ENCODE measurements at places on chromosomes 11 and 22.

- DNase-seq: no peak
Observed at GRCh38 chr11:92495107-92495793, 270.6 kb downstream of the FAT3 start.

DNA sequence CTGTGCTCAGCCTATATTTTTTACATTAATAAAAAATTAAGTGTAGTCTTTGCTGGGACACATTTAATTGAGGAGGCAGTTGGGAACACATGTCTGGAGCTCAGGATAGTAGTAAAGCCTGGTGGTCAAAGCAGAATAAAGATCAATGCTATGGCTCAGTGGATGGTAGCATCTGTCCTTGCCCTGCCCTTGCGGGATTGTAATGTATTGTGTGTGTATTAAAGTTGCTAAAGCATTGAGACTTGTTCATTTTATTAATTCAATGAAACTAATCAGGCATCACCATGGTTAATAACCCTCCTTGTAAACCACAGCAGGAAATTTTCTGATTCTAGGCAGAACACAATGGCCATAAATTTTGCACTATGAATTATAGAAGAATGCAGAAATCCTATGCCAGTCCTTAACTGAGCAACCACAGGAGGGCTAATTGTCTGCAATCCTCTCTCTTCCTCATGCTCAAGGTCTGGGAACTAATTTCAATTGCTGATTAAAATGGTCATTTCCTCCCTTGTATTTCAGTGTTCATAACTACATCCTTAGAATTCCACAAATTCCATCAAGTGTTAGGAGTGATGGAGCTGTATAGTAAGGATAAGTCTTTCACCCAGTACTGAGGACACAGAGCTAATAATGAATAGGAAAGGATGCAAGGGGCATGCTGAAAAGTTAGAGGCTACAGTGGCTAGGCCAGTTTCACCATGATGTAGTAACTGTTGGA lies 403.2 kb upstream of the DDI1 start:
- no peak for DNase-seq

- DNase-seq: no peak
Observed at GRCh38 chr11:65316227-65317024, 1.8 kb downstream of the CDC42EP2 start.

GRCh38 chr11:119472856-119473222 lies 49.9 kb upstream of the THY1 start:
- DNase-seq: no peak

- DNase-seq: no peak
Observed at GRCh38 chr11:62307950-62308349, 9.1 kb upstream of the SCGB1D4 start.

- no peak for DNase-seq
Observed at GRCh38 chr11:30810116-30810515, 224.0 kb upstream of the MPPED2 start.

DNA sequence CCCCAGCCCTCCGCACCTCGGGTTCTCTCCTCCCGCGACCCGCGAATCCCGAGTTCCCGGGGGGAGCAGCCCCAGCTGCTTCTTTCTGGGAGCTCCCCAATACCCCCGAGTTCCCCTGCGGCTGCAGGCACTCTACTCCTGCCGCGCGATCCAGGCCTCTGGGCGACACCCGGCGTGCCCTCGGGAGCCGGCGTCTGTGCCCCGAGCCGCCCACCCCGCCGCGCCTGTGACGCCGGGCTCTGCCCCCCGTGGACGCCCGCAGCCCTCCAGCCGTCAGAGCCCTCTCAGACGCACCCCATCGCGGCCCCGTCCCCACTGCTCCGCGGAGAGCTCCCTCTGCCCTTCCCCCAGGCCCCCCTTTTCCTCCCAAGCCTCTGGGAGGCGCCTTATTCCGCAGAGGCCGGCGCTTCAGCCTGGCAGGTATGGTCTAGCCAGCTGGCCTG lies 422 bp downstream of the GLB1L2 start:
- DNase-seq: no peak

DNA sequence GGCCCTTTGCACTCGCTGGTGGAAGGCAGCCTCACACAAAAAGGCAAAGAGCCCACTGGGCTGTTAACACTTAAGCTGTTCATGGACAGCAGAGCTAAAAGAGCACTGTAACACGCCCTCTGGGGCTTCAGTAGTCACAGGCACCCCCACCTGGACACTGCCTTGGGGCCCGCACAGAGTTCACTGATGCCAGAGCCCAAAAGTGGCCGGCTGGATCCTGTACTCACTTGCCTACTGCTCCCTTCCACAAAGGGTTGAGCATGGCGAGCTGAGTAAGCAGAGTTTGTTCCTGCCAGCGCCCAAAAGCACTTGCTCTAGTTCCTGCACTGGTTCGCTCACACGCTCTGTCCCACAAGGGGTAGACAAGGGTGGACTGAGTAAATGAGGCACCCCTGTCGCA lies 78.8 kb downstream of the RELT start:
- no peak for DNase-seq

DNA sequence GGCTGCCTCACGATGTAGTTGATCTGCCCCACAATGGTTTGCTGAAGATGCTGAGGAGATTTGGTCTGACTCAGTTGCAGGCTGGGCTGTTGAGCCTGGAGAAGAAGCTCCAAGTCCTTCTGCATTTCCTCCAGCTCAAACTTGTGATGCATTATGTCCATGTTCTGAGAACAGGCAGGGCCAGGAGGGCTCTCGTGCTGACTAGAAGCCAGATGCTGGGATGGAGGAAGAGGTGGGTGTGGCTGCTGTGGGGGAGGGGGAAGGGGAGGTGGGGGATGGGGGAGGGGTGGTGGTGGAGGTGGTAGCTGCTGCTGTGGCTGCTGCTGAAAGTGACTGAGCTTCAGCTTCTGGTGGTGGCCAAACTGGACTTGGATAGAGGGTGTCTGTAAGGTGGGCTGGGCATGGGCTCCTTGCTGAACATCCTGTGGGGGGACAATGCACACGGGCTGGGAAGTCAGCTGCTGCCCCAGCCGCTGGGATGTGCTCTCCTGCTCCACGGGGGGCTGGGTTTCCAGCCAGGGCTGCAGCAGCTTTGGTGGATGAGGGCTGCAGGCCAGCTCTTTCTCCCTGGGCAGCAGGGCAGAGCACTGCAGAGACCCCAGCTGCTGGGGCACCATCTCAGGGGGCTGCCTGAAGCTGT lies 42.1 kb downstream of the TRIM66 start:
- no peak for DNase-seq

GRCh38 chr22:44459041-44459440 lies 39.0 kb downstream of the RTL6 start:
- DNase-seq: no peak

DNA sequence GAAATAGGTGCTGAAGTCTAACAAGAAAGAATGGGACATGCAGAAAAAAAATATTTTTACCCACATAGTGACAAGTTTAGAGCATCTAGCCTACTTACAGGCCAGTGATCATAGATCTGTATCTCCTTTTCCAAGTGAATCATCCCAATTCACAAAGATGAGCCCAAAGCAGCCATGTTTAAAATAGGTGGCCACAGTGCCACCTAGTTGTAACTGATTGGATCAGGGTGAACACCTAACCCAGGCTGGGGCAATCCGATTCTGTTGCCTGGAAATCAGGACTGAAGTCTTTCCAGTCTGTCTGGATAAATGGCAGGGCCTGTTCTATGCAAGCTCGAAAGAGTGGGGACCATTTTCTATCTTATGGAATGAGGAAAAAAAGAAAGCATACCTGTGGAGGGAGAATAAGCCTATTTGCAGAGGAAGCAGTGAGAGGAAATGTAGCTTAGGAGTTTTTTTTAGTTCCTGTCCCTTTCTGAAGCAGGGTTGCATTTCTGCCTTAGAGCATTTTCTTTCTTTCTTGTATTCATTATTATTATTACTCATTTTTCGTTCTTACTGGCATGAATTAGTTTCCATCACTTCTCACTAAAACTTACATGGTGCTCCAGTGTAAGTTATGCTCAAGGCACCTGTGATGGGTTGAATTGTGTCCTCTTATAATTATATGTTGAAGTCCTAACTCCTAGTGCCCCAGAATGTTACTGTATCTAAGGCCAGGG lies 113.2 kb upstream of the RAG2 start:
- no peak for DNase-seq

DNA sequence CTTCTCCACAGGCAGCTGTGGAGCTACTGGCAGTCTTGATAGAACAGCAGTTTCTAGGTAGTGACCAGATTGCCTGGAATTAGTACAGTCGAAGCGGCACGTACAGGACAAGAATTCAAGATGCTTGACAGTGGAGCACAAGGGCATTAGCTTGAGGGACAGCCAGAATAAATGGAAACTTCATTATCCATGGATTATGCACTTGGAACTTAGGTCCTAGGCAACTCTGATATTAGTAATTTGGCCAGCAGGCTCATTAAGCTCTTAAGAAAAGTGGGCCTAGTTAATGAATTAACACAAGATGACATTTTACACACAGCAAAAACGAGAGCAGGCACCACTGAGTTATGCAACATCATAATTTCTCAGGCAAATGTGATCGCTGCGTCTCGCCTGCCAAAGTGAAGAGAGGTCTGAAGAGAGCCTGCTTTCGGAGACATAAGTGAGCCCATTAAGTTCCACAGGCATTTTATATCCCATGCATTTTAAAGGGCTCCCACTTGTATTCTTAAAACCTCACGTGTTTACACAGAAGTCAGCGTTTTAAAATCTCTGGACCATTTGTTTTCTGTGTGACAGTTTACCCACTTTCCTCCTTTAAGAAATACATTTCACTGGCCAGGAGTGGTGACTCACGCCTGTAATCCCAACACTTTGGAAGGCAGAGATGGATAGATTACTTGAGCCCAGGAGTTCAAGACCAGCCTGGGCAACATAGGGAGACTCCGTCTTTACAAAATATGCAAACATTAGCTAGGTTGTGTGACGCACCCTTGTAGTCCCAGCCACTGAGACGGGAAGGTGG lies 66.2 kb downstream of the COMMD9 start:
- DNase-seq: no peak

DNA sequence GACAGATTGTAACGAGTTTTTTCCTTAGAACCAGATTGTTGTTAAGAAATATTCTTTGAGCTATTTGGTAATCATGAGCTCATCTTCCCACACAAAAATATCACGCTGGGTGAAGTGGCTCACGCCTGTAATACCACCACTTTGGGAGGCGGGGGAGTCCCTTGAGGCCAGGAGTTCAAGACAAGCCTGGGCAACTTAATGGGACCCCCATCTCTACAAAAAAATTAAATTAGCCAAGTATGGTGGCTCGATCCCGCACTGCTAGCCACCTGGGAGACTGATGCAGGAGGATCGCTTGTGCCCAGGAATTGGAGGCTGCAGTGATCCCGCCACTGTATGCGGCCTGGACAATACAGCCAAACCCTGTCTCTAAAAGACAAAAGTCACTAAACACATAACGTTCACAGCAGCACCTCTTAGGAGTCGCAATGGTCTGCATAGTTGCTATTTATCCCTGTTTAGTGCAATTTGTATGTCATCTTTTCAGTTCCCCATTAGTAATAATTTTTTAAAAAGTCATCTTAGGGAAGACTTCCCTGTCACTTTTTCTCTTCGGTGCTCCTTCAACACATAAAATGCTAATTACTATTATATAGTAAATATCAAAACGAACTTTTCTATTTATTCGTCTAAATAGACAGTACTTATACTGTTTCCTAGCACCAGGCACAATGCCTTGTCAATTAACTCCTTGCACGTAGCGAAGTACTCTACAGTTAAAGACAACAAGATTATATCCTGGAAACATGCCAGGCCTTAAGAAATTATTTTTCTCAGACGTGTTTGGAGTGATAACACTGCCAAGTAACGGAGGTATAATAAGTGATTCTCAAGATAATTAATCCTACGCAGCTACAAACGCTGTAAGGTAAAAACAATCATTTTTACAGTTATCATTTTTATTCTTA lies 1.1 kb downstream of the ST13 start:
- no peak for DNase-seq

GRCh38 chr11:29183301-29183700 lies 833.5 kb downstream of the KCNA4 start:
- DNase-seq: no peak

DNA sequence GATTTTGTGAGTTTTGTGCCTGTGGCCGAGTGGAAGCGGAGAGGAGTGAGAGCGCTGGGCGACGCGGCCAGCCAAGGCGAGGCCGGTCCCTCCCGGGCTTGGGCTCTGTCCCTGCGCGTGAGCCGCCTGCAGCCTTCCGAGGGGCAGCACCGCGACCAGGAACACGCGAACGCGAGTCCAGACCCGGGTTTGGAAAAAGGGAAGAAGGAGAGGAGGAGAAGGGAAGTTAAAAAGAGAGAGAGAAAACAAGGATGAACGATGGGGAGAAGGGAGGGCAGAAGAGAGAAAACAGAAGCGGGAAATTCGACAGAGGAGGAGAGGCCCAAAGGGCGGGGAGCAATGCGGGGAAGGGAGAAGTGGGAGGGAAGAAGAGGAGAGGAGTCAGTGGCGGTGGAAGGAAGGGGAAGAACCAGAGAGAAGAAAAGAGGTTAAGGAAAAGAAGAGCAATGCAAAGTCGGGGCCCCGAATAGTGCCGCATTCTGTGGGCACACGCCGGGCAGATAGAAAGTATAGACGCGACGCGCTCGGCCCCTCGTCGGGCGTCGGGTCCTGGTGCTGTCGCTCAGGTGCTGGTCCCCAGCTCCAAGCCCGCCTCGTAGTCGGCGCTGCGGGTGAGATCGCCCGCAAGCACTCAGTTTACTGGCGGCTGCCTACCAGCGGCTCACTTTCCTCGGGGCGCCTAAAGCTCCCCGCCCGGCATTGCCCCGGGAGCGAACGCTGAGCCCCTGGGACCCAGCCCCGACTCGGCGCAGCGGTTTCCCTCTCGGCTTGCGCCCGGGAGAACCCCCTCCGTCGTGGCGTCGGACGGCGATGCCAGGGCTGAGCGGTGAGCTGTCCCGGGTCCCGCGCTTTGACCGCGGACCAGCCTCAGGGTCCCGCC lies 2.8 kb upstream of the BARX2 start:
- no peak for DNase-seq

All from NCI-H1694 (cell line).